Coronary artery (tissue), 2 donors: ENCODE measurements at places on chromosomes 11 and 22.

- DNase-seq: no peak
These were observed 221.4 kb downstream of the DBX1 start for GRCh38 chr11:19938866-19939265.

DNA sequence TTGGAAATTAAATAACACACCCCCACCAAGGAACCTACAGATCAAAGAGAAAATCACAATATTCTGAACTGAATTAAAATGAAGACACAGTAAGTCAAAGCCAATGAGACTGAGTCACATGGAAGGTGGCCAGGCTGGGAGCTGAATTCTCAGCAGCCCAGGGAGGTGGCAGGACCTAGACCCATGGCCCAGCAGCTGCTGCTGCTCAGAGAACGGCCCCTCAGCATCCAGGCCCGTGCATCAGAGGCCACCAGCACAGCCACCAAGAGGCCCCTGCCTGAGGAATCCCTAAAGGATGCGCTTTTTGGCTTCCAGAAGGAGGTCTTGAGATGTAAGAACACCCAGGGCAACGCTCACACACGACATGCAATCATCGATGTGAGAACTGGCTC, 35.0 kb downstream of the TBX1 start:
- no peak for DNase-seq

GRCh38 chr11:116686866-116687265, 85.9 kb downstream of the BUD13 start:
- no peak for DNase-seq

GRCh38 chr22:25383892-25384291, 164.5 kb downstream of the CRYBB2 start:
- no peak for DNase-seq

GRCh38 chr11:72013765-72014711, 15.3 kb downstream of the IL18BP start:
- DNase-seq: peak; percentile 71

- DNase-seq: no peak
These were observed 40.1 kb downstream of the USP28 start for GRCh38 chr11:113835306-113835705.

DNA sequence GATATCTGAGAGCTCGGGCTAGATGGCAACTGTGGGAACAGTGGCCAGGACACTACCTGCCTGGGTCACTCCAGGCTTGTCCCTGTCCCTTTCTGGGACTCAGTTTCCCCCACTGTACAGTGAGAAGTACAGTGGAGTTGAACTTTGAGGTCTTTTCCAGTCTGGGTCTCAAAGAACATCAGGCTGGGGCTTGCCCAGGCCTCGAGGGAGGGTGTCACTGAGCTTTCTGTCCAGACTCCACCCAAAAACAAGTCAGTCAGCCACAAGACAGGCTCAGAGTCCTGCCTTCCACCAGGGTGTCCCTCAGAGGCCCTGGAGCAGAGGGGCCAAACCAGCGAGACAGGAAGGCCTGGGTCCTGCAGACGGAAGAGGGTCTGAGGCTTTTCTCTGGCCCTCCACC, 2.0 kb upstream of the PLA2G3 start:
- no peak for DNase-seq

DNA sequence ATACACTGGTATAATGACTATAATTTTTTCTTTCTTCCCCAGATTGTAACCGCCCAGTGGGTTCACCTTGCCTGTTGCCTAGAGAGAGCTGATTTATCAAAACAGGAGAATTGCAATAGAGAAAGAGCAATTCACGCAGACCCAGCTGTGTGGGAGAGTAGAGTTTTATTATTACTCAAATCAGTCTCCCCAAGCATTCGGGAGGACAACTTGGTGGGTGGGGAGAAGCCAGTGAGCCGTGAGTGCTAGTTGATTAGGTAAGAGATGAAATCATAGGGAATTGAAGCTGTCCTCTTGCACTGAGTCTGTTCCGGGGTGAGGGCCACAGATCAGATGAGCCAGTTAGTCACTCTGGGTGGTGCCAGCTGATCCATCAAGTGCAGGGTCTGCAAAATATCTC, 73.2 kb downstream of the SLC35F2 start:
- no peak for DNase-seq

- no peak for DNase-seq
These were observed 86.1 kb downstream of the ME3 start for GRCh38 chr11:86586307-86586706.
